Activated CD4-positive, alpha-beta T cell treated with anti-CD3 and anti-CD28 coated beads, Interleukin-2, amount 10 ng/mL, durations not matched to agents 7 days and 5 days (primary cell): ENCODE measurements at places on chromosomes 2 and 18.

GRCh38 chr18:46072376-46072867 is 362 bp upstream of the PSTPIP2 start:
- no peak for DNase-seq

GRCh38 chr2:88626171-88627054 is 851 bp downstream of the EIF2AK3 start:
- peak; percentile 64 for DNase-seq

DNA sequence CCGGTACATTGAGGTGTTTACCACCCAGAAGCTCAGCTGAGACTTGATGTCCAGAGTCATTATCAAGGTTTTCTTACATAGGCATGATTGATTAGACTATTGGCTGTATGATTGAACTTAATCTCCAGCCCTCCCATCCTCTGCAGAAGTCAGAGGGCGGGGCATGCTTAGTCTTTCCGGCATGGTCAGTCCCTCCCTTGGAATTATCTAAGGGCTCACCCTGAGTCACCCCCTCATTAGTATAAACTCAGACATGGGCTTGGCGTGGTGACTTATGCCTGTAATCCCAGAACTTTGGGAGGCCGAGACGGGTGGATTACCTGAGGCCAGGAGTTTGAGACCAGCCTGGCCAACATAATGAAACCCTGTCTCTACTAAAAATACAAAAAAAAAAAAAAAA is 243.9 kb downstream of the VAPA start:
- DNase-seq: no peak

- no peak for DNase-seq
These were observed 105.6 kb upstream of the NOL4 start for GRCh38 chr18:34330308-34330707.

- DNase-seq: no peak
These were observed 275.8 kb downstream of the LNPK start for GRCh38 chr2:175726223-175726622.

DNA sequence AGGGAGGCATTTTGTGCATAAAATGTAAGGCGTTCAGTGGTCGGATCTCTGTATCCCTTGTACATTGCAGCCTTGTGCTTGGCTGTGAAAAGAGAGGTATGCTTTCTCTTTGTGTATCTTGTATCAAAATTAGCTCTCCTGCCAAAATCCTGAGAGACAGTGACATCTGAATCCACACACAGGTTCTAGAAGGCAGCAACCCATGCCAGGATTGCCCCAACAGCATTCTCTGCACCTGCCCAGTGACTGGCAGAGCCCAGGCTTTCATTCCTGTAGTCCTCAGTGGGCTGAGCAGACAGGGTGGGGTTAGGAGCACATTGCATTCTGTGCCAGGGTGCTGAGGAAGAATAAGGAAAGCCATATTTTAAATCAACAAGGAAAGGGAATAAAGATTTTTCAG is 740.3 kb upstream of the RAB6C start:
- DNase-seq: no peak

DNA sequence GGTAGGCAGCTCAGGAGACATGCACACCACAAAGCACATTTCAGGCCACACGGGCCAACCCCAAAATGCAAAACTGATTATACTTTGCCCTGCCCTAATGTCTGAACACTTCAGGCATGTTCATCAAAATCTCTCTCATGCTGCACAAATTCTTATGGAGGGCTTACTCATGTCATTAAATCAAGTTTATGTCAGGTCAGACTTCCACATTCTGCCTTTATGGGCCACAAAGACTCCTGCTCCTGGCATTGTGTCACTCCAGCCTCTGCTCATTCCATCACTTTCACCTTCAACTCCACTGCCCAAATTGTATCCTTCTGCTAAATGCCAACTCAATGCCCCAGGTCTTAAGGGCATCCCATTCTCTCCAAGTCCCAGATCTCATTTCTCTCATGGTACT is 9.2 kb downstream of the UXS1 start:
- no peak for DNase-seq

DNA sequence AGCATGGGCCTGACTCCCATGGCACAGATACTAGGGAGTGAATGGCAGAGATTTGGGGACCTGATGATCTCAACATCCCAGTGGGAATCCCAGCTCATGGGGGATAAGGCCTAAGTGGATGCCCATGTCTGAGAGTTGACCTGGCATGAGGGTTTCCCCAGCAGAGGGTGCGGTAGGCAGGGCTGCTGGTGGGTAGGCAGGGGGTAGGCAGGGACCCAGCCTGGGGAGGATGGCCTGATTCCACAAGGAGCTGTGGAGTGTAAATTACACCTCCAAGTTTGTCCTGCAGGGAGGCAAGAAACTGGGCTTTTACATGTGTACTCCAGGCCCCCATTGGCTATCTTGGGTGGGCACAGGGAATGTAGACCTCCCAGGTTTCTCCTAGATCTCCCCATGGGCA is 46.9 kb downstream of the INPP5D start:
- DNase-seq: no peak

GRCh38 chr2:48530033-48530811 is at the start of gene STON1:
Gene STON1 (plus strand): TSS chr2:48530154. CDS start chr2:48580634, 50,480 bp downstream.
- peak; percentile 27 for DNase-seq

- DNase-seq: no peak
These were observed 5.0 kb upstream of the CNGA3 start for GRCh38 chr2:98341241-98341640.

- DNase-seq: no peak
These were observed 9.5 kb downstream of the SMYD1 start for GRCh38 chr2:88077080-88077479.

GRCh38 chr2:161436411-161436810 is 20.3 kb downstream of the TBR1 start:
- no peak for DNase-seq

- DNase-seq: no peak
These were observed 57.2 kb downstream of the CALCRL start for GRCh38 chr2:187390891-187391290.

DNA sequence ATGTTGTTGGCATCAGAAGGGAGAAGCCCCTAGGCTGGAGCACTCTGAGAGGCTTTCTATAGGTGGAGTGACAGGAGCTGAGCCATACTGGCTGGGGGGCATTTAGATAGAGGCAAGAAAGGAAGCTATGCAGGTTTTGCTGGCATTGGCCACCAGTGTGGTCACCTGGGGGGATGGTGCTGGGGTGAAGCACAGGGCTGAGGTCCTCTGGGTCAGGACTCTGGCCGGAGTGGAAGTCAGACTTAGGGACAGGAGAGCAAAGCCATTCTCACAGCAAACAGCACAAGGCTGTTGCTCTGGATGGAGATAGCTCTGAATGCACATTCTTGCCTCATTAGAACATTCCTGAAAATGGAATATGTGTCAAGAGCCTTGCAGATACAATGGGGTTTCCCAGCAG is 47.4 kb downstream of the NTSR2 start:
- no peak for DNase-seq

- DNase-seq: no peak
These were observed 13.4 kb downstream of the IL18RAP start for GRCh38 chr2:102436323-102436722.

DNA sequence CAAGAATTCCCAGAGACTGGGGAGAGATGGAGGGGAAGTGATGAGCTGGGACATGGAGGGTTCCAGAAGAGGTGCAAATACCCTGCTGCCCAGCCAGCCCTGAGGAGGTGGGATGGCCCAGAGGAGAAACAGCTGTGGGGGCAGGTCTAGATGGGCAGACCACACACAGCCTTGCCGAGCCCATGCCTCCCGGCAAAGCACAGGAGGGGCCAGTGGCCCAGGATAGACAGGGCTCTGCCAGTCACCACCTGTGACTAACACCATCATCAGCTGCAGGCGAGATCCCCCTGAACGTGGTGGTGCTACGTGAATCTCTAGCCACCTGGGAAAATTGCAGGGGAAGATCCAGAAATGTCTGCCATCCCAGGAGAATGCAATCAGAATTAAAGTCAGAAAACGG is 39.4 kb downstream of the SCTR start:
- no peak for DNase-seq

DNA sequence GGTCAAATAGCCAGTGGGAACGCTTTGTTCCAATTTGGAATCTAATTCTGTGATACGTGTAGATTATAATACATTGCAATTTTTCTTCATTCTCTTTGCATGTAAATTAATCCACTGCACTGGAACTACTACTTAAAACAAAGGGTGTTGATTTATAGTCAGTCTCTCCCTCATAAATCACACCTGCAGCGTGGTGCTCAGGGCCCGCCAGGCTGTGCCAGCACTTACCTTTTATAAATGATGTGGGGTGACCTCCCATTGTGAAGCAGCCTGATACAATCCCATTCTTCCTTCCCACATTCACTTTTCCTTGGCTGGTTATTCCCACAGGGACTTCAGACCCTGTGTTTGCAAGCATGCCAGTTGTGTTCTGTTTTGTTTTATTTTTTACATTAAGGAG is 302.3 kb upstream of the ID2 start:
- DNase-seq: no peak

DNA sequence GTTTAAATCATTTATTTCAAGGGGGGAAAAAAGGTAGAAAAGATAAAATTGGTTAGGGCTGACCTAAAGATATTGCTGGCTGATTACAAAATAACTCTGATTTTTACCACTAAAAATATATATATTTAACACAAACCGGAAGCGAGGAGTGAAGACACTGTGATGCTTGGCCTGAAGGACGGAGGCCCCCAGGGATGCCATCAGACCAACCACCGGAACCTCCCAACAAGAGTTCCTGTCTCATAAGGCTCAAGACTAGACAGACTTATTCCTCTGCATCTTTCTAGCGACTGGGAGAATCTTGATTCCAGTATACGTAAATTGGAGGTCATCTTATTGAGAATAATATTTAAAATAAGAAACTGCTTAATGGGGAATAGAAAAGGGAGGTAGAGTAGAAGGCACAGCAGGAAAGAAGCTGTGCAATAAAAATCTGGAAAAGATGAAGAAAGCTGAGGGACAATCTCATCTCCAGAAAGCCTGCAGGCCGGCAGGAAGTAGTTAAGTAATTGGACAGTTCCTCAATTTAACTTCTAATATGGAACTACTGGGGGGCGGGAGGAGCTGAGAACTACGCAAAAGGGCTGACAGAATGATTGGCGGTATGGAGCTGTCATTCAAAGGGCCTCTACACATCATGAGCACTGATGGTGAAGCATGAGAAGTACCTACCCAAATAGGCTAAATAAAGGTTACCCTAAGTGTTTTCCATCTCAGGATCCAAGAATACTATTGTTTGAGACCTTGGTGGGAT is 91.1 kb downstream of the DTNB start:
- no peak for DNase-seq
